Progenitor cell of endocrine pancreas (in vitro differentiated cells): ENCODE measurements at places on chromosomes 12 and 14. TPM values are rescaled to one million over a fixed set of nuclear protein-coding genes. Genes with fewer than 3 reads are reported as not detected.

The ACSS3 gene
- 15.9 and 20.9 TPM in 2 replicates for total RNA-seq

DNA sequence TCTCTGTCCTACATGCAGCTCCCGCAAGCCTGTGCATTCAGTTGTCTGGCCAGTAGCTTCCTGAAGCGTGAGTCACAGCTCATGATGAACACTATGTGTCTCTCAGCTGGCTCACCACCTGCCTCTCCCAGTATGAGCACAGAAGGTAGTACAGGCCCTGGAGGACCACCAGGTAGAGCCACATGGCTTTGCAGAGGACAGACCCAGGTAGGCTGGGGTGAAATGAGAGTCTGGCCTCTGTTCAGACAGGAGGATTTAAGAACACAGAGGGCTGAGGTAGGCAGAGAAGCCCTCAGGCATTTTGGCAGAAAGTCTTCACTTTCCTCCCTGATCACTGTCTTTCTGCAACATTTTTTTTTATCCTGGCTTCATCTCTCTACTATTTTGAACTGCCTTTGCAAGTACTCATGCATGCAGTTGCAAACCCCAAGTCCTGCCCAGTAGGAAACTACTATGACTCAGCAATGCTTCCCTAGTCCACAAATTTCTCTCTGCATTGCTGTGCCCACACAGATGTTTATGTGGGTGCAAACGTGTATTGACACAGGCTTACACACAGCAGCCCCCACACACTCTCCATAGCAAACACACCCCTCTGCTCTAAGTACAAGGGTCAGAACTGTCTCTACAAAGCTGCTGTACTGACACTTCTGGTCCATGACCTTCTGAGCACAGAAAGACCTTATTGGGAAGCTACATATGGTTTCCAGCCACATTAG, 7.2 kb upstream of the SDR9C7 start:
- no peaks in the 10 kb centered on the region for H3K36me3 ChIP-seq
- no peaks in the 10 kb centered on the region for H3K27me3 ChIP-seq
- peak overlapping the region; percentile 30 for H3K27ac ChIP-seq
- peaks cover 7% of the 10 kb centered on the region for H3K4me1 ChIP-seq

DNA sequence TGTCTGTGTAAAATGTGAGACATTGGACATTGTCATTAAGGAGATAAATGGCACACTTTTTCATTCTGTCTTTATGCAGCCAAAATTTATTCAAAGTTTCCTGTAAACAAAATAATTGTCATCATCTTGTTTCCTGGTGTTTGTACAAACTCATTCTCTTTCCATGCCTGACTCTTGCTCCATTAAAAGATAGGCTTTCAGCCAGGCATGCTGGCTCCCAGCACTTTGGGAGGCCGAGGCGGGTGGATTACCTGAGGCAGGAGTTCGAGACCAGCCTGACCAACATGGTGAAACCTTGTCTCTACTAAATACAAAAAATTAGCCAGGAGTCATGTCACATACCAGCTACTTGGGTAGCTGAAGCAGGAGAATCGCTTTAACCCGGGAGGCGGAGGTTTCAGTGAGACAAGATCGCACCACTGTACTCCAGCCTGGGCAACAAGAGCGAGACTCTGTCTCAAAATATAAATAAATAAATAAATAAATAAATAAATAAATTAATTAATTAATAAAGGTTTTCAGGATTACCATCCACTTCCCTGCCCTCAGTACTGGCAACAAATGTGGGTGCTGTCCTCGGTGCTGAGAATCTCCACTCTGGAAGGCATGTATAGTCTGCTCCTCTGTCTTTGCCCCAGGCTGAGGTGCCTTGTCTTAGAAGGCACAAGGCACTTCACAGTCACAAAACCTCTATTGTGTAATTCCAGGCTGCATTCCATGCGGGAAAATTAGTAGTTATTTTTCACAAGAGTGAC, 83.2 kb downstream of the PAH start:
- H3K36me3 ChIP-seq: no peaks in the 10 kb centered on the region
- H3K4me1 ChIP-seq: no peaks in the 10 kb centered on the region
- no peaks in the 10 kb centered on the region for H3K27me3 ChIP-seq
- H3K27ac ChIP-seq: no peak overlapping the region
- DNase-seq: peak; percentile 50

DNA sequence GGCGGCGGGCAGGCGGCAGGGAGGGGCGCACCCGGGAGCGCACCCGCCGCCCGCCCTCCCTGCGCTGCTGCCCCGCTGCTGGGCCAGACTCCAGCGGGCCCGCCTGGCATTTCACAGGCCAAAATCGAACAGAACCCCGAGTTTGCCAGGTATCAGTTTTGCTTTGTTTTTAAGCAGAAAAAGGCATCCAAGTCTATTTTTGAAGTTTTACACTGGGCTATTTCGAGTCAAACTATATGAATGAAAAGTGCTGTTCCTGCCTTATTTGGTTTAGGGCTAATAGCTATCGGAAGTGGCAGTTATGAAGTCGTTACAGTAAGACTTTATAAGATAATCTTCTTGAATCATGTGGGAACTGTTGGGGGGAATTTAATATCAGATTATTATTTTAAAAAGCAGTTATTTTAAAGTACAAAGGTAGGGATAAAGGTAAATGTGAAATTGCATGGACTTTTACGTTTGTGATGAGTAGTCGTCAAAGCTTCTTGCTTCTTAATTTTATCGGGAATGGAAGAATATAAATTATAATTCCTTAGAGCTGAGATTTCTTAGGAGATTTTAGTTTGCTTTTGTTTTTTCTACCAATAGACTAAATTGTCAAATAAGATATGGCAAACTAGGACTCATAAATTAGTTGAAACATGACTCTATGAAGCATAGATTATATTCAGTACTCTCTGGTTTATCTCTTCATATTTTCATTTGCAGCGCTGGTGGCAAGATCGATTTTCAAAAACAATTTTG, 1.1 kb downstream of the MSRB3 start:
- DNase-seq: no peak
- H3K36me3 ChIP-seq: no peaks in the 10 kb centered on the region
- H3K4me1 ChIP-seq: peaks cover 2% of the 10 kb centered on the region
- peaks cover 55% of the 10 kb centered on the region for H3K27me3 ChIP-seq

DNA sequence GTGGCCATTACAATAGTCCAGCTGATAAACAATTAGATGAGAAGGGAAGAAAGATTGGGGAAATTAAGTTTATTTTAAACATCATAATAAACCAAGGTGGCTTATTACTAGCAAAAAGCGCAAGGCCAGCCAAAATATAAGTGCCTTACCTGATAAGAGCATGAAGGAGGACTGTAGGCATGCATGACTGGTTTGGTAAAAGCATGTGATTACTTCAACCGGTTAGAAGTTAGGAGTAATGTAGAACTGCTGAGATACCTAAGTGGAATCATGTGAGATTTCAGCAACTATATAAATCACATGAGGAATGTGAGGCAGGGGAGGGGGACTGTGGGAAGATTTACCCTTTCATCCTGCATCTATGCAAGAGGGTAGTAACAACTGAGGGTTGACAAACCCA, 59.7 kb upstream of the CCDC196 start:
- no peak for DNase-seq
- no peak overlapping the region for H3K4me3 ChIP-seq
- no peak overlapping the region for H3K27ac ChIP-seq
- no peaks in the 10 kb centered on the region for H3K36me3 ChIP-seq
- no peaks in the 10 kb centered on the region for H3K4me1 ChIP-seq
